Mesothelial cell of epicardium (in vitro differentiated cells): ENCODE measurements at places on chromosomes 13 and 19.
A peak's percentile ranks its signal among the peaks of the same experiment; 100 is the strongest.

DNA sequence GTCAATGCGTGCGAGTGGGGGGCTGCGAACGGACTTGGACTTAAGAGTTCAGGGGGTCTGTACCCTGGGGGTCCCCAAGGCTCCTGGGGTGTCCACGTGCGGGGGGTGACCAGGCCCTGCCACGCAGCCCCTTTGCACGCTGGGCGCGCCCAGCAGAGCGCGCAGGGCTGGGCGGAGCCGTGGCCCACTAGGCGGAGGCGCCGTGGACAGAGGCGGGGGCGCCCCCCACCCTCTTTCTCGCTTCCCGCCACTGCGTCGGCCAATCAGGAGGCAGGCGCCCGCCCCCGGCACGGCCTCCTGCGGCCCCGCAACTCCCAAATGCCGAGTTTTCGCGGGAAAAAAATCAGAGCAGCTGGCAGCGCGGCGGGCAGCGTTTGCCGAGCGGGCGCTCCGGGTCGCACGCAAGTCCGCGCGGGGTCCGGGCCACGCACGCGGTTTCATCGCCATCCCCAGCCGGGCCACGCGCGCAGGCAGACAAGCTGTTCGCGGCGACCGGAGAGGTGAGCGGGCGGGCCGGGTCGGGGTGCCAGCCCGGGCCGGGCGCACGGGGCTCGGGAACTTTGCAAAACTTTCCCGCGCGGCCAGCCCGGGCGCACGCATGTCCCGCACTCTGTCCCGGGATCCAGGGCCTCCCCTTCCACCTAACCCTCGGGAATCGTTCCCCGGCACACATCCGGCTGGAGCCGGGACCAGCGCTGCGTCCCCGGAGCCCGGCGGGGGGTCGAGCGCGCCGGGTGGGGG lies at the start of gene UHRF1:
Gene UHRF1 (plus strand): TSS at position 346 of the 741 bp plus-strand sequence. CDS start 1,385 bp downstream, outside the sequence.
- peaks cover 22% of the 10 kb centered on the region for H3K4me1 ChIP-seq
- DNase-seq: no peak
- H3K4me3 ChIP-seq: peak within 1 kb of the TSS; percentile 80

- DNase-seq: no peak
- H3K4me3 ChIP-seq: no peak overlapping the region
- H3K36me3 ChIP-seq: no peaks in the 10 kb centered on the region
- no peaks in the 10 kb centered on the region for H3K27me3 ChIP-seq
Observed at GRCh38 chr13:57264965-57265364, 98.0 kb downstream of the PRR20E start.

DNA sequence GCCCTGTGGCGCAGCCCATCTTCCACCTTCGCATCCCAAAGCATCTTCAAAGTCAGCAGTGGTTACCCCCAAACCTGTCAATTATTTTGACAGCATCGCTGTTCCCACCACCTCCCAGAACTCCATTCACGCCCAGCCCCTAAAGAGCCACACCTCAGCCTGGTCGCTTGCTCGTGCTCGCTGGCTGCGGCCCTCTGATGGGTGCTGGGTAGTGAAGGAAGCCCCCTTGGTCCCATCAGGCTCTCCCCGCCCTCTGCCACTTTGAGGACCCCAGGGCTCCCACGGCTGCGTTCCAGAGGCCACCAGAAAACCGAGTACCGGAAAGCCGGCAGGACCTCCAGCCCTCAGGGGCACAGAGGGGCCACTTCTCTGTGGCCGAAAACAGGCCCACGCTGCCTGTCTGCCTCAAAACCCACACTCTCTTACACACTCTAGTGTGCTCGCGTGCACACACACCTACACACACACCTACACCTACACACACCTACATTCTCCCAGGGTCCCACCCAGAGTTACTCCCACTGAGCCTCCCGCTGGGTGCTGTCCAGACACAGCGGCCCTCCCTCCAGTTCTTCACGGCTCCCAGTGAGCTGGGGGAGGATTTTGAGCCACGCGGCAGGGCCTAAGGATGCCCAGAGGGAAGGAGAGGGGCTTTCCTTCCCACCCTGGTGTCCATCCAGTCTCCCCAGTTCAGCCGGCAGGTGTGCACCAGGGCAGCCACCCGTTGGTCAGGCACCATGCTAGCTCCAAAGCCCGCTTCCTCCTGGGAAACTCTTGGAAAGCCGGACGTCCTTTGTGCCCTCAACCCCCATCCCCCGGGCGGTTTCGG lies 1.9 kb downstream of the VSTM2B start:
- H3K4me3 ChIP-seq: peak overlapping the region; percentile 57
- no peaks in the 10 kb centered on the region for H3K36me3 ChIP-seq
- H3K27ac ChIP-seq: no peak overlapping the region
- DNase-seq: no peak
- peaks cover 84% of the 10 kb centered on the region for H3K27me3 ChIP-seq

GRCh38 chr13:59665732-59666131 lies 498.0 kb downstream of the DIAPH3 start:
- peaks cover 30% of the 10 kb centered on the region for H3K4me1 ChIP-seq
- peaks cover 7% of the 10 kb centered on the region for H3K36me3 ChIP-seq
- H3K4me3 ChIP-seq: no peak overlapping the region
- H3K27ac ChIP-seq: no peak overlapping the region
- DNase-seq: no peak

DNA sequence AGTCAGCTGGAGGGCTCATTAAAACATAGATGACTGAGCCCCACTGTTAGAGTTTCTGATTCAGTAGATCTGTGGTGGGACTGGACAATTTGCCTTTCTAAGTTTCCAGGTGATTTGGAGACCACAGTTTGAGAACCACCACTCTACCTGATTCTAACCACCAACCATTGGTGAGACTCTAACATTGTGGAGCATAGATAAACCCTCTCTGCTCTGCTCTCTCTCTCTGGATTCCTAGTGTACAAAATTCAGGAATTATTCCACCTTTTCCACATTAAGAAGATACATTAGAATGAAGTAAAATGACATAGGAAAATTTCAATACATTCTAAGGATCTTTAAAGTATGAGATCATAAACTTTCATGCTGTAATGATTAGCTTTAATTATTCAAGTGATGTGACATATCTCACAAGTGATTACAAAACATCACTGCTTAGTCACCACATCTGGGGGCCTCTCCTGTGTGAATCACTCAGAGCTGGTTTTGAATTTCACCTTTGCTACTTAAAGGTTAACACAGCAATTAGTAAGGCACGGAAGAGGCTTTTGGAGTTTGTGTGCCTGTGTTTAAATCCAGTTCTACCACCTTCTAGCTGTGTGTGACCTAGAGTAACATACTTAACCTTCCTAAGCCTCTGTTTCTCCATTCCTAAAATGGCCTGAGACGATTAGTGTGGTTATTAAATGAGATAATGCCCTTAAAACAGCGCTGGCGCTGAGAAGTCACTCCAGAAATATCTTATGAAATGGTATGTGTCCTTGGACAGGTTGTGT lies 78.5 kb upstream of the NBEA start:
- no peak overlapping the region for H3K4me3 ChIP-seq
- DNase-seq: no peak
- no peaks in the 10 kb centered on the region for H3K36me3 ChIP-seq

DNA sequence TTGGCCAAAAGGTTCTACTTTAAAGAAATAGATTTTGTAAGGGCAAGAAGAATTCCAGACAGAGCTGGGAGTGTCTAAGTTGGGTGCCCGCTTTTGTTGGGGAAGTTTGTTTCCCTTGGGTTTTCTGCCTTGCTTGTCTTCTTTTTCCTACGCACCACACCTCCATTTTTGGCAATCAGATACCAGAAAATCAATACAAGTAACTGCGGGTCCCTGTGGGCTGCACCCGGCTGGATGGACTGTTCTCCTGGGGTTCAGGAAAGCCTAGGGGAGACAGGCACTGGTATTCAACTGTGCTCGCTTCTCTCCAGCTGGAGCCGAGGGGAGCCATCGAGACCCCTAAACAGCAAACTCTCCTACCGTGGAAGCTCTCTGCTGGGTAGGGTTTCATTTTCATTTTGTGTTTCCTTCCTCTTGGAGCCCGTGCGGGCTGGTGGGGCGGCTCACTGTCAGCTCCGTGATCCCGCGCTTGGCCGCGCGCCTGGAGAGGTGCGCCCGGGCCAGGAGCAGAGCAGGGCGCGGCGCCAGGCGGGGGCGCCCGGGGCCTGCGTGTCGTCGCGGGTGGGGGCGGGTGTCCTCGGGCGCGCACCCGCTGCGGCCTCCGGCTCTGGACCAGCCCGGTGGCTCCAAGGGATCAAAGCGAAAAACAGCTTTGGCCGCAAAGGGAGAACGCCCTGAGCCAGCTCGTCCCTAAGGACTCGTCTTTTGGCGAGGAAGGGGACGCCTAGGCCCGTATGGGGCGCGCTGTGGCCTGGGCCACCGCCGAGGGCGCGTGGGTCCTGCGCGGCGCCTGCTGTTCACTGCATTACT lies 347.2 kb downstream of the ZNF536 start:
- peak; percentile 80 for DNase-seq
- H3K27ac ChIP-seq: peak overlapping the region; percentile 89
- peaks cover 15% of the 10 kb centered on the region for H3K27me3 ChIP-seq
- no peaks in the 10 kb centered on the region for H3K36me3 ChIP-seq
- H3K4me3 ChIP-seq: peak overlapping the region; percentile 66

- H3K4me3 ChIP-seq: no peak overlapping the region
- H3K27ac ChIP-seq: peak overlapping the region; percentile 21
- no peaks in the 10 kb centered on the region for H3K27me3 ChIP-seq
- H3K4me1 ChIP-seq: peaks cover 14% of the 10 kb centered on the region
- no peak for DNase-seq
Observed at GRCh38 chr13:102869948-102870676, 24.3 kb downstream of the ERCC5 start.

GRCh38 chr13:34155931-34156607 lies 338.1 kb downstream of the RFC3 start:
- H3K4me1 ChIP-seq: peaks cover 43% of the 10 kb centered on the region
- DNase-seq: no peak
- H3K36me3 ChIP-seq: no peaks in the 10 kb centered on the region
- peak overlapping the region; percentile 42 for H3K4me3 ChIP-seq
- H3K27ac ChIP-seq: peak overlapping the region; percentile 89
